GM23248 (cell line): ENCODE measurements at places on chromosomes 4 and X. TPM values are rescaled to one million over a fixed set of nuclear protein-coding genes. Genes with fewer than 3 reads are reported as not detected.

GRCh38 chr4:55500072-55500471, 46.6 kb downstream of the CLOCK start:
- no peak for DNase-seq

GRCh38 chr4:159267869-159268285, 165.0 kb downstream of the RAPGEF2 start:
- peak; percentile 50 for DNase-seq

DNA sequence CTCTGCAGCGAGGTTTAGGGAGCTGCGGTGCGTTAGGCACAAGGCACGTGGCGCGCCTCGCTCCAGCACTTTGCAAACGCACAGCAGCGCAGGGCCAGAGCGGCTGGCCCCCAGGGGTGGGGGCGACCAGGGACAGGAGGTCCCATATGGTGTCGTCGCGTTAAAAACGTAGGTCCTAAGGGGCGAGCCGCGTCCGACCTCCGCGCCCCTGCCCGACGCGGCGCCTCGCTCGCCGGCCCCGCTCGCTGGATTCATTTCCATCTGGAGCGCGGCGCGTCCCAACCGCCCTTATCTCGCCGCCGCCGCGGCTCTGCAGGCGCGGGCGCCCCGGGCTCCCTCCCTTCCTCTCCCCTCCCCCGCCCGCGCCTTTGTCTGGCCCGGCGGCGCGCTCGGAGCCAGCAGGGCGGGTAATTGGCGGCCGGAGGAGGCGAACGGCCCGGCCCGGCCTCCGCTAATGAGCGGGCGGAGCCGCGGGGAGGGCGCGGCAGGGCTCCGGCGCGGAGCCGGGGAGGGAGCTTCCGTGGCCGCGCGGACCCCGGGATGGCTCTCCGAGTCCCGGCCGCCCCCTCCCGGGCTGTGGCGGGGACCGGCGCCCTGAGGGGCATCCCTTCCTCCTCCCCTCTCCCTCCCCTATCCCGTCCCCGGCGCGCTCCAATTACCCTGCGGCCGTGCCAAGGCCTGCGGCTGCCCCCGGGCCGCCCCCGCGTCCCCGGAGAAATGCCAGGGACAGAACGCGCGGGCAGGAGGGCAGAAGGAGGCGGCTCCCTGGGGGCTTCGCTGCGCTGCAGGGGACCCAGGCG, 409.0 kb downstream of the BCOR start:
- peak; percentile 61 for DNase-seq

DNA sequence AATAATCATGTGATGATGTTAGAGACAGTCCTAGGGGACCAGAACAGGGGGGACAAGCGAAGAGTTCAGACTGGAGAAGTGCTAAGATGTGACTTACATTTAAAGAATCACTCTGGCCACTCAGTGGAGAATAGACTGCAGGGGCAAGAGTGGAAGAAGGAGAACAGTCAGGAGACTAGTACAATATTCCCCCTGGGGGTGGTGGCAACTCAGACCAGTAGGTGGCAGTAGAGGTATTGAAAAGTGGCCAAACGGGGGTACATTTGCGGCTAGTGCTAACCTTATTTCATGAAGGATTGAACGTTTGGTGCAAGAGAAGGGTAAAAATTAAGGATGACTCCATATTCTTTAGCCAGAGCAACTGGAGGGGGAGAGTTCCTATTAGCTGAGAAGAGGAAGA, 2.7 kb upstream of the BMX start:
- DNase-seq: peak; percentile 36

DNA sequence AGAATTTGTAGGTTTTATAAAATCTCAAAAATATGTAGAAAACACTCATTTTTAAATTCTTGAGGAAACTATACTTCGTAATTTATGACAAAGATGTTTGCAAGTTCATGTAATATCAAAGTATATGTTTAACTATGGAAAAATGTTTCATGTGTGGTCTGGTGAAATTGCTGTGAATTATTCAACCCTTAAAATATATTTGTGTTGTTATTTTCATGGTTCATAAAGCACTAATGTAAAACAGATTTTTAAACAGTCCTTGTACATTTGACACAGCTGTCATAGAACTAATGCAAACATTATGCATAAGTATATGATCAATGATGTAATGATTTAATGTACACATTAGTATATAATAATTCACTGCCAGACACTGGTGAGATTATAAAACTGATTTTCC, 83.1 kb upstream of the ARSJ start:
- no peak for DNase-seq

DNA sequence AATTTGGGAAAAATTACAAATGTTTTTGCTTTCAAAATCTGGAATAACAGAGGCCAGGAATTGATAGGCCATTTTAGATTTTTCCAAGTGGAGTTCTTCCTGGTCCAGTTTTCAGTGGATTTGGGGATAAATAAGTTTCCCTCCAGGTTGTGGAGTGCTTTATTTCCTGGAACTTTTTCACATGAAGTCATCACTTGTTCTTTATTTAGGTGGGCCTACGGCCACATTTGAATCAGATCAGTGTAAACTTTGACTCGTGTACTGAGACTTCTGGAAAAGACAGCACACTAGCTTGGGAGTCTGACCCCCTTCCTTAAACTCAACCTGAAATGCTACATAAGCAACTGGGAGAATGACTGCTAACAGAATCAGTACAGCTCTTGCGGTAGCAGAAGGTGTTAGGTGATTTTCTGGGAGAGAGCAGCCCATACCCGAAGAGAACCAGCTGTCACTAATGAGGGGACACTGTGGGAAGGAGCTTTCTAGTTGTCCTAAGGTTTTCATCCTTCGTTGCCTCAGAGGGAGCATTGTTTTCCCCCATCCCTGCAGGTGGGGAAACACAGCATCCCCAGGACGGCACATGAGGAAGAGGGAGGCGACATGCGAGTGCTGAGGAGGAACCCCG, 235.2 kb upstream of the FAT1 start:
- DNase-seq: no peak

GRCh38 chr4:84492290-84492689, 6.8 kb downstream of the NKX6-1 start:
- DNase-seq: no peak

DNA sequence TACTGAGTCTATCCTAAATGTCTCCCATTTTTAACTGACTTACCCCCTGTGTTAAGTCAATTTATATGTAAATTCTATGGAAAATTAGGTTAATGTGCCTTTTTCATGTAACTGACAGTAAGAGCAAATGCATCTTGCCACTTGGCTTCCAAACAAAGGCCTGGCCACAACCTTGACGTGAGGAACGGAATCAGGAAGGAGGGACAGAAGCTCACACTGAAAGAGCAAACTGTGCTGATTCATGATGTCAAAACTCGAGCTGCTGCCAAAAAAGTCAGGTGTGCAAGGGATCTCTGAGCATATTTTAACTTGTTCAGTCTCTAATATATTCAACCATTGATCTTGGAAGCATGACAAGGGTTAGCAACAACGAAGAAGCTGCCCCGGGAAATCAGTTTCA, 35.8 kb downstream of the GPM6A start:
- DNase-seq: no peak

GRCh38 chrX:10325611-10326010, 168.8 kb downstream of the CLCN4 start:
- peak; percentile 37 for DNase-seq

- DNase-seq: peak; percentile 80
Measured at GRCh38 chr4:151184523-151185458, 85.4 kb downstream of the RPS3A start.

DNA sequence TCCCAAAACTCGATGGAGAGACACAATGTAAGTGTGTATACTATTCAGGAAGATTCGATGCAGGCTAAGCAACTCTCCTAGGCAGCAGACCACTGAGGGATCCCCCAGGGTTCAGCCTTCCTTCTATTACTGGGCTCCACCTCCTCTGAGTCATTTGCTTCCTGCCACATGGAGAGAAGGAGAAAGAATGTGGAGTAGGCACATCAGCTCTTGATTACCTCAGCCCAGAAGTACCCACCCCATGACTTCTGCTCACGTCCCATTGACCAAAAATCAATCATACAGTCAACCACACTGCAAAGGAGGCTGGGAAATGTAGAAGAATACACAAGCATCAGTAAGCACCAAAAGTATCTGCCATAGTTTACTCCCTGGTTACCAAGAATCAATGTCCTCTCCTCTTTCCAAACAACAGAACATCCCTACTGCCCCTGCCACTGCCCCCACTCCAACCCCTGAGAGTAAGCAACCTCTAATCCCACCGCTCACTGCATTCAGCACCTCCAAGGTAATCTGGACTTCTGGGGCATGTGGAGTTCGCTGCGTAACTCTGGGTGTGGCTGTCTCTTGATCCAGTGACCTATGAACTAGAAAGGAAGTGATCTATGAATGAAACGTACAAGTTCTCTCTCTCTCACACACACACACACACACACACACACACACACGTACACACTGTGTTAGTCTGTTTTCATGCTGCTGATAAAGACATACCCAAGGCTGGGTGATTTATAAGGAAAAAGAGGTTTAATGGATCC, 91.2 kb upstream of the C1QTNF7 start:
- peak; percentile 69 for DNase-seq

DNA sequence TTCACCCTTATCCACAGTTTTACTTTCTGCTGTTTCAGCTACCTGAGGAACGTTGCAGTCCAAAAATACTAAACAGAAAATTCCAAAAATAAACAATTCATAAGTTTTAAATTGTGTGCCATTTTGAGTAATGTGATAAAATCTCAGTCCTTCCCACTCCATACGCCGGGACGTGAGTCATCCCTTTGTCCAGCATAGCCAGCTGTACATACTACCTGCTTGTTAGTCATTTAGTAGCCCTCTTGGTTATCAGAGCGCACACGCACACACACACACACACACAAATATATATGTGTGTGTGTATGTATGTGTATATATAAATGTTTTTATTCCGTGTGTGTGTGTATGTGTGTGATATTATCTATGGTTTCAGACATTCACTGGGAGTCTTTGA, 4.8 kb upstream of the CCSER1 start:
- no peak for DNase-seq

GRCh38 chr4:179415037-179415846, 1973.0 kb upstream of the AGA start:
- no peak for DNase-seq

DNA sequence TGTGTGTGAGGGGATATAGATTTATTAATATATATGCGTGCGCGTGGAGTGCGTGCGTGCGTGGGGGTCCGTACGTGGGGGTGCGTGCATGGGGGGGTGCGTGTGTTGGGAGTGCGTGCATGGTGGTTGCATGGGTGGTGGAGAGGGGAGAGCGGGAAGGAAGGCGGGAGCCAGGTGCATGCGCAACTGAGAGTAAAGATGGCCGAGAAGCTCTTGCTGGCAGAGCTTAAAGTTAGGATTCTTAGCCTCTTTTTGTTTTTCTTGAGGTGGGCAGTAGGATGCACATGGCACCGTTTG, 45.8 kb downstream of the TEX13B start:
- DNase-seq: no peak

DNA sequence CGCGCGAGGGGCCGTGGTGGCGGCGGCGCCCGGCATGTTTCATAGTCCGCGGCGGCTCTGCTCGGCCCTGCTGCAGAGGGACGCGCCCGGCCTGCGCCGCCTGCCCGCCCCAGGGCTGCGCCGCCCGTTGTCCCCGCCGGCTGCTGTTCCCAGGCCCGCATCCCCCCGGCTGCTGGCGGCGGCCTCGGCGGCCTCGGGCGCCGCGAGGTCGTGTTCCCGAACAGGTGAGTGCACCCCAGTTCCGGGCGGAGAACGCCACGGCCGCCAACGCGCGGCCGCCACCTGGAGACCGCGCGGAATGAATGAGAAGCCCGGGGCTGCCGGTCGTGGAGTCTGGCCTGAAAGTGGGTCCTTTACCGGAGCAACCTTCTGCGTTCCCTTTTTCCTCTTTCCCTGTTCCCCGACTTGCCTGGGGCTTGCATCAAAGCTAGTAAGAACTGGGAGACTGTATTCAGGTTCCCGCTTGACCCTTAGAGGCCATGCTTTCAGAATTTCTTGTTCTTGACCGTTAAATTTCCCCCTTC, 429 bp downstream of the NOCT start:
- DNase-seq: peak; percentile 61

- DNase-seq: no peak
Measured at GRCh38 chr4:25757452-25757851, 101.8 kb downstream of the SLC34A2 start.

GRCh38 chr4:13067077-13067476, 417.1 kb downstream of the RAB28 start:
- no peak for DNase-seq

GRCh38 chr4:182093935-182094334, 149.3 kb upstream of the TENM3 start:
- DNase-seq: no peak

DNA sequence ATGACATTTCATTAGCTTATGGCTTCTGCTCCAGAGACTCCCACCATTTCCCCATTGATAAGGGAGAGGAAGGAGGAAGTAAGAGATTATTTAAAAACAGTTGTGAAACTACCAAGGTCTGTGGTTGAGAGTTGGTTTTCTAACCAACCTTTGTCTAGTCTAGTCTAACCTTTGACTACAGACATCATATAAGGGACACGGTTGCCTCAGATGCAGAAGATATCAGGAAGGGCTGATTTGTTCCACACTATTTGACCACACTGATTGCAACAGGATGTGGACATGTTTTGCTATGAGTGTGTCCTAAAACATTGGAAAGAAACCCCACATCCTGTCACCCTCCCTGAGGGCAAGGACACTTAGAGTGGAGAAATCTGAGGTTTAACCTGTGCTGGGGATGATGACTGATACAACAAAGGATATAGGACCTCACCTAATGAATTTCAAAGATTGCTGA, 53.0 kb downstream of the COQ2 start:
- peak; percentile 18 for DNase-seq

GRCh38 chrX:20454117-20454516, 187.4 kb upstream of the RPS6KA3 start:
- DNase-seq: peak; percentile 69

- DNase-seq: no peak
Measured at GRCh38 chrX:136662976-136663375, 15.0 kb downstream of the CD40LG start.

- no peak for DNase-seq
Measured at GRCh38 chrX:152642931-152643564, 5.4 kb downstream of the GABRQ start.

DNA sequence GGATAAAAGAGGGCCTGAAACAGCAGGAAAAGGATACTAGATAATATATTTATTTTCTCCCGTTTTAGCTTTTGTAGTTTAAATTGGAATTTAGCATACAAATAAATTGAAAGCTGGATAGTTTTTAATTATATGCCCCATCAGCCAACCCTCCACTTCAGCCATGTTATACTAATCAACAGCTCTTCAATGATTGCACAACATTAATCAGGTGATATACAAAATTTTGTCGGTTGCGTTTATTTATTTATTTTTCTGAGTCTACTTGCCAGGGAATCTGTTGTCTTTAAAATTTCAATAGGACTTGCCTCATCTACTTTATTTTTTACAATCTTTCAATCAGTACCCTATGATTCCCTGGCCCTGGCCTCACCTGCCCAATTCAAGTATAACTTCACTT, 12.1 kb downstream of the DGKK start:
- DNase-seq: no peak

- no peak for DNase-seq
Measured at GRCh38 chr4:154612472-154613414, at the start of gene FGG. FGG (minus strand) TSS chr4:154612656; CDS start chr4:154612609, 47 bp downstream.

THAP9 gene
- 1.3 and 2.0 TPM in 2 replicates for polyA plus RNA-seq

F8A3 gene
- 0.14 and 0.16 TPM in 2 replicates for polyA plus RNA-seq

IL15 gene
- polyA plus RNA-seq: 7.6 and 8.5 TPM in 2 replicates

CDX4 gene
- not detected in 2 replicates for polyA plus RNA-seq

ETDA gene
- not detected in 2 replicates for polyA plus RNA-seq

FAM184B gene
- 0.04 and 0.06 TPM in 2 replicates for polyA plus RNA-seq

TMEM150C gene
- 0.44 and 0.84 TPM in 2 replicates for polyA plus RNA-seq

RHOXF2 gene
- polyA plus RNA-seq: not detected in 2 replicates

ZAR1 gene
- not detected in 2 replicates for polyA plus RNA-seq

MND1 gene
- 4.3 and 4.9 TPM in 2 replicates for polyA plus RNA-seq

GAGE1 gene
- not detected in 2 replicates for polyA plus RNA-seq

MAGEA2B gene
- polyA plus RNA-seq: not detected in 2 replicates

GNL3L gene
- polyA plus RNA-seq: 9.2 and 10.9 TPM in 2 replicates

REELD1 gene
- polyA plus RNA-seq: not detected in 2 replicates

CENPVL2 gene
- polyA plus RNA-seq: not detected in 2 replicates
